Left lung (tissue), 14 donors: ENCODE measurements at places on chromosomes 7 and 10.

- DNase-seq = peak; percentile 99
Observed at GRCh38 chr10:93445097-93445960, 36.8 kb downstream of the MYOF start.

DNA sequence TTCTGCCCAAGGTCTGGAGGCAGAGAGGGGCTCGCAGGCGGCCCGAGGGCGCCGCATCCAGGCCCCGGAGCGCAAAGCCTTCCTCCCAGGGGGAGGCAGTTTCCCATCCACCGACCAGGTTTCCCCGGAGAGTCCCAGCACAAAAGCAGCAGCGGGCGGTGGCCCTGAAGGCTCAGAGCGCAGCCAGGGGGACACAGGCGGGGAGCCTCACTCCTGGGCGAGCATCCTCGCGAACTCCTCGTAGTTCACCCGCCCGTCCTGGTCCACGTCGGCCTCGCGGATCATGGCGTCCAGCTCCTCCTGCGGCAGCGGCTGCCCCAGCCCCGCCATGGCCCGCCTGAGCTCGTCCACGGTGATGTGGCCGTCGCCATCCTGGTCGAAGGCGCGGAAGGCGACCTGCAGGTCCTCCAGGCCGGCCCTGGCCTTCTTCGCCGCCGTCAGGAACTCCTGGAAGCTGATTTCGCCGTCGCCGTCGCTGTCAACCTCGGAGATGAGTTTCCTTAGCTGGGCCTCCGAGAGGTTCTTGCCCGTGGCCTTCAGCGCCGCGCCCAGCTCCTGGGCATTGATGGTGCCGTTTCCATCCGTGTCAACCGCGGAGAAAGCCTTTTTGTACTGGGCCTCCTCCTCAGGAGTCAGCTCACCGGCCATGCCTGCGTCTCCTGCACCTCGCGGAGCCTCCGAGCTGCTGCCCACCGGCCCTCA is 428 bp downstream of the CALML5 start:
- no peak for DNase-seq

DNA sequence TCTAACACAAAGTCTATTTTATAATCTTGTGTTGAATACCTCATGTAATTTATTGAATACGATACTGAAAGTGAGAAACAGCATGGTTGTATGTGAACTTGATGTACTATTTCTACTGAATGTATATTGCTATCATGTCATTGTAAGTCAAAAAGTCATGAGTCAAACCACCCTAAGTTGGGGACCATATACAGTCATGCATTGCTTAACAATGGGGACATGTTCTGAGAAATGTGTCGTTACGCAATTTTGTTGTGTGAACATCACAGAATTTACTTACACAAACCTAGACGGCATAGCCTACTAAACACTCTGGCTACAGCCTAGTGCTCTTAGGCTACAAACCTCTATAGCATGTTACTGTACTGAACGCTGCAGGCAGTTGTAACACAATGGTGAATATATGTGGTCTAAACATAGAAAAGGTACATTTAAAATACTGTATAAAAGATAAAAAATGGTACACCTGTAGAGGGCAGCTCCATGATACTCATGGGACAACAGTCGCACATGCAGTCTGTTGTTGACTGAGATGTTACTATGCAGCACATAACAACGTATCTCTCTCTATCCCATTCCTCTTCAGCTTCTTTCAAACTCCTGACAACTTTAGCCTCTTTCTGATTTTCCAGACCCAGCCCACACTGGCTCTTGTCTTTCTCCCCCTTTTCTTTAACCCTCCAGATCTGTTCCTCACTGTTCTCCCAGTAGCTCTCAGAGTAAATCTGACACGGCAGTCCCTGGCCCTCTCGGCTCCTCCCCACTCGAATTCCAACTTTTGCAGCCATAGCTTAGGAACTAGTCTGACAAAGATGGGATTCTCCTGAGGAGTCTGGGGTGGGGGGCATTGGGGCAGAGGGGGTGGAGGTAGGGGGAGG is 90.1 kb downstream of the SNX10 start:
- DNase-seq = no peak

- no peak for DNase-seq
Observed at GRCh38 chr7:150307129-150307528, 16.0 kb upstream of the LRRC61 start.

DNA sequence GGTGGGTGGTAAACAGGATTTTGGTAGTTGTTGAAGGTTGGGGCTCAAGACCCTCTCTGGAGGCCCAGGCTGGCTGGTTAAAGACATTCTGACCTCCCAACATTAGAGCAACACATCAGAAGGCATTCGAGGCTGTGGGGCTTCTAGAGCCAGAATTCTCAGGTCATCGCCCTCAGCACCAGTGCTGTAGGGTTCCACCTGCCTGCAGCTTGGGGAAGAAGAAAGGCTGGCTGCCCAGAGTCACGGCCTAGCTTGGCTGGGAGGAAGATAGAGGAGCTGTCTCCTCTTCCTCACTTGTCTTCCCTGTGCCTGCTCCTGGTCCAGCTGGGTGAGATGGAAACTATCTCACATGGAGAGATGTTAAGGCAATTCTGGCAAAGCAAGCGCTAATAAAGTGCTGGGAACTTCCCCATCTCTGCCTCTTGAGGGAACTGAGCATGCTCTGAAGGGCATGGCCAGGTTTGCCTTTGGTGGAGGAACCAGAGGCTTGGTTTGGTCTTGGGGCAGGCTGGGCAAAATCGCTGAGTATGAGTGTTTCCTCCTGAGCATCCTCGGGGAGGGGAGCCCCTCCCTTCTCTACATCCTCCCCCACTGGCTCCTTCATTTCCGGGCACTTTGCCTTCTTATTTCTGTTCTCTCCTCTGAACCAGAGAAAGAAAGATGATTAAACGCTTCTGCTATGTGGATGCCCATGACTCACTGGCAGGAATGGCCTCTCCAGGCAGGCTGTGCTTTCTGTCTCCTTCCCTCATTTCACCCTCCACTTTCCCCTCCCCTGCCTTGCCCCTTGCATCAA is 509.0 kb upstream of the PODXL start:
- DNase-seq = peak; percentile 51

DNA sequence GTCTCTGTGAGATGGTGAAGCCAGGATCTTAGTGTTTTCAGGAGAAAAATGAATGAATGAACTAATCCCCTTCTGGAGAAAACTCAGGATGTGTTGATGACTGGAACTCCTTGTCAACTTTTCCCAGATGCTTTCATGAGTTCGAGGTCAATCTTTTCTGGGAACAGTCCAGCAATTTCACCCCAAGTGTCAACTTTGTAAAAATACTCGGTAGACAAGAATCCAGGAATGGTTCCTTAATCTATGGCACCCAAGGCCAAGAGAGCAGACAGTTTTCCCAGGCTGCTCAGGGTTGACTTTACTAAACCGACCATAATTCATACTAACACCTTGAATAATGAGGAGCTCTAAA is 31.1 kb upstream of the LYZL1 start:
- DNase-seq = no peak

DNA sequence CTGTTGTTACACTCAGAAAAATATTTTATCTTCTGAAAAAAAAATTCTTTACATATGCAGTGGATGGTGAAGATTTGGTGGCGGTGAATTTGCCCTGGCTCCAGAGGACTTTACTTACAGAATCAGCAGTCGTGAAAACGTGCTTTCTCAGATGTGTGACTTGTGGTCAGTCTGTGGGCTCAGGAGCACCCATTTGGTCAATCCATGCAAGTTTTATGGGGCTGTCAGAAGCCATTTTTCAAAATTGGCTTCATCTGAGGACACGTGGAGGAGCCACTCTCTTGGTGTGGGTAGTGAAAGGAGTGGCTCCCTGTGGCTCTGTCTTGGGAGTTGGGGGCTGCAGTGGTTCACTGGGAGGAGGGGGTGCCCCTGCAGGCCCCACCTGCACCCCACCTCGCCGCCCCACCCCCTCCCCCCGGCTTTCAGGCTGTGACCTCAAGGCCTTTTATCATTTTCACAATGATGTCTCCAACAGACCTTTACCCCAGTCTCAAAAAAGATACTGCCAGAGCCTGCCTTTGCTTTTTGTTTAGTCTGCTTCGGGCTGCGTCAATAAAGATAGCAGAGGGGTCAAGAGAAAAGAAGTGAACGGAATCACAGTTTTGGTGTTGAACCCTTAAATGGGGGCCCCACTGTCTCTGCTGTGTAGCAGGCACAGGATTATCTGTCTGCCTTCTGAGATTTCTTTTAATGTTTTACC is 137.4 kb downstream of the MGMT start:
- no peak for DNase-seq

DNA sequence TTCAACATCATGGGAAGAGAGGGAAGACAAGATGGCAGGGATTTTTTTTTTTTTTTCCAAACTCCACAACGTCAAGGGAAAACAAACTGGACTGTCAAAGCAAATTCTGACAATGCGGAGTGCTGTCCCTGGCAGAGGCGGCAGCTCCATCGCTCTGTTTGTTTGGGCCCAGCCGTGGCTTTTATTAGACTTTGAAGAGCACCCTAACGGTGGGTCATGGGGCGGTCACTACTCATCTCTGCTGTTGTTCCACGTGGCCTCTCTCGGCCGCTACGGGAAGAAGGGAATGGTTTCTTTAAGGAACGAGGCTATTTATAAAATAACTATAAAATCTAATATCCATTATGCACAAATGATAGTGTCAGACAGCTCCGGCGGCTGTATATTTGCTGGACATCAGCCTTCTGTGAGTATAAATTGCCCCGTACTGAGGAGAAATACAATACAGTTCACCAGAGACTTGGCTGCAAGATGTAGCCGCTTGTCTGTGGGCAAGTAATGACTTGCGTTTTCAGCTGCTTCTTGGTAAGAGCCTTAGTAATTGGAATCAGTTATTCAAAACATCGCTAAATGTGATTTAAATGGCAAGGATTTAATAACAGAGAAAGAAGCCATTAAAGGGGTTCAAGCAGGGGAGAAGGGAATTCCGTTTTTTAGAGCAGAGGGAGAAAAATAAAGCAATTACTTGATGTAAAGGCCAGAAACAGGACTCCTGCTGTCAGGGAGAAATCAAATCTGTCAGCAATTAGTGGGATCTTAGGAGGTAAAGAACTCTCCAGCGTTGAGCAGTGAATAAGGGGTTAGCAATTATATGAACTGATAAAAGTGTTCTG is 61.7 kb upstream of the RAB11FIP2 start:
- no peak for DNase-seq

DNA sequence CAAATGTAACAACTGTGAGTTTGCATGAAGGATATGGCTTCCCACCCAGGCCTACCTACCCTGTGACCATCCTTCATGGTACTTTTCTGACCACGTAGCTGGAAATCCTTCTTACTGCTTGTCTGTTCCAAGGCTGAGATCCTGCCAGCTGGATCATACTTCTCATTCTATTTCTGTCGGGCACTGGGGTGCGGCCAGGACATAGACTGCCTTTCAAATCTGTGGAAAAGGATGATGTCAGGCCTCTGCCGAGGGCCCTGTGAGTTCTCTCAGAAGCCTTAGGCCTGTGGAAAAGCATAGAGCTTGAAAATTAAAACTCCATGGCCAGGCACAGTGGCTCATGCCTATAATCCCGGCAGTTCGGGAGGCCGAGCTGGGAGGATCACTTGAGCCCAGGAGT is 10.0 kb downstream of the VWC2 start:
- DNase-seq = no peak

GRCh38 chr10:28367929-28368484 is 65.1 kb upstream of the MPP7 start:
- peak; percentile 74 for DNase-seq
